ENCODE measurements at places on chromosomes 16 and 17.
A peak's percentile ranks its signal among the peaks of the same experiment; 100 is the strongest.

- no peak for DNase-seq
Measured at GRCh38 chr17:50946223-50946890, 80.2 kb upstream of the TOB1 start.

DNA sequence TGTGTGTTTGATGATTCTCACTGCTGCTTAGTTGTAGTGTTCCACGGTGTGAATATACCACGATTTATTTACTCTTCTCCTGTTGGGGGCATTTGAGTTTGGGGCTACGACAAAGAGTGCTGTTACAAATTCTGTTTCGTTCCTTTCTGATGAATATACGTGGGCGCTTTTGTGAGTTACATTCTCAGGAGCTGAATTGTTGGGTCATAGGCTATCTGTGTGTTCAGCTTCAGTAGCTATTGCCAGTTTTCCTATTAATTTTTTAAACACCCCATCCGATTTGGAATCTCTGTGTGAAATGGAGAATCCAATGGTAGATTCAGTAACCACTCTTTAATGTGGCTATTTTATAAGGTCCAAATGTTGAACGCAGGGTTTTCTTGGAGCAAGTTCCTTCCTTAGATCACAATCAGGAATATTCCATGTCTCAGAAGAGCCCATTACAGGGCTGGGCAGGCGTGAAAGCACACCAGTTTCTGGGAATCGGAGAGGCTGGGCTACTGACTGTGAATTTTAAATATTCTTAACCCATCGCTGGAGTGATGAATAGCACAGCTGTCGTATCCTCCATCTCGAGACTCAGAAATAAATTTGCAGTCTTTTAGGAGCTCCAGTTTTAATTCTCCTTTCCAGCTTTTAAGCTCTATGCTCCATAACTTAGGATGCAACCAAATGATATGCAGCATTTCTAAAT, 115.9 kb downstream of the PITPNC1 start:
- DNase-seq, result no peak

DNA sequence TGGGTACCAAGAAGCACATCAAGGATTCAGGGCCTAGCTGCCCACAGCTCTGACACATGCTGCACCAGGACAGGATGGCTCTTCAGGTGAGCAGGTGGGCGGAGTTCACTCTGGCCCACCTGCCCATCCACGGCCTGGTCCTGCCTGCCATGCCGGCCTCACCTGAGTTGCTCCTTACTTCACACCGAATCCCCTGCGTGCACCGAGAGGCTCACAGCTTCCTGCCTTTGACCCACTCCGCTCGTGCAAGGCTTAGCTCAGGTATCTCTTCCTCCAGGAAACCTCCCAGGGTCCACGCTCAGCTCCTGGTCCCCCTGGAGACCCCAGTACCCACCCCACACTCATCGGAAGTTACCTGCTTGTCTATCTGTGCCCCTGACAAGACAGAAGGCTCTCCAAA, 21.6 kb upstream of the TNRC6C start:
- DNase-seq, result no peak

- peak; percentile 99 for DNase-seq
Measured at GRCh38 chr17:21275579-21276263, 8.8 kb upstream of the MAP2K3 start.

DNA sequence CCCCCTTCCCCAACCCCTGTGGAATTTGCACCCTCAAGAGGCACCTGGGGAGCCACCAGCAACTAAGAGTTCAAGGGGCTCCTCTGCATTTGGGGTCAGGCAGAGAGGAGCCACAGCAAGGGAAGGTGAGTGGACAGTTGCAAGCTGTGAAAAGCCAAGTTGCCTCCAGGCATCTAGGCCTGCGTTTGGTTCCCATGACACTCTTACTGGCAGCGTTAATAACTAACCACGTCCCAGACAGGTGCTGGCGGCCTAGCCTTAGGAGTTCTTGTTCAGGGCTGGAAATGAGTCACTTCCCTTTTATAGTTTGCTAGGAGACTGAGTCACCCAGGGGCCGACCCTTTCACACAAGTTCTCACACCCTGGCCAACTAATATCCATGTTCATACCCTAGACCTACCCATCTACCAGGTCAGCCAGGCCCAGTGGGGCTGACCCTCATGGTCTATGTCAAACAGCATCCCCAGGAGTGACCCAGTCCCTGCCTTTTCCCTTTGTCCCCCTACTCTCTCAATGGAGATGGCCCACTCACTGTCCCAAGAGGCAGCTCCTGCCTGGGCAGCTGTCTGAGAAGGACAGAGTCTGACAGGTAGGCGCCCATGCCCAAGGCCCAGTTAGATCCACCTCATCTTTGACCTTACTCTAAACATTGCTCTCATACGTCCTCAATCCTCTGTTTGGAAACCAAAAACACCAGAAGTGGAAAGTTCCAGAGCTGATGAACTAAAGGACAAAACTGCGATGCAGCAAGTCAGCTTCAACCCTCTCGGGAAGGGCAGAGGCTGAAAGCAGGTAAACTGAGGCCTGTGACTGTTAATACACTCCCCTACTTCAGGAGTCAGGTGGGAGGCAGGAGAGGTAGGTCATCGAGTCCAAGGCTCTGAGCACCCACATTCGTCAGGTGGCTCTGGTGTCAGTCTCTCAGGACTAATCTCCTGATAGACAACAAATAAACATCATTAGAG, 300.6 kb downstream of the SOX9 start:
- no peak for DNase-seq

- DNase-seq, result no peak
Measured at GRCh38 chr16:31513884-31514283, 5.7 kb upstream of the RUSF1 start.

DNA sequence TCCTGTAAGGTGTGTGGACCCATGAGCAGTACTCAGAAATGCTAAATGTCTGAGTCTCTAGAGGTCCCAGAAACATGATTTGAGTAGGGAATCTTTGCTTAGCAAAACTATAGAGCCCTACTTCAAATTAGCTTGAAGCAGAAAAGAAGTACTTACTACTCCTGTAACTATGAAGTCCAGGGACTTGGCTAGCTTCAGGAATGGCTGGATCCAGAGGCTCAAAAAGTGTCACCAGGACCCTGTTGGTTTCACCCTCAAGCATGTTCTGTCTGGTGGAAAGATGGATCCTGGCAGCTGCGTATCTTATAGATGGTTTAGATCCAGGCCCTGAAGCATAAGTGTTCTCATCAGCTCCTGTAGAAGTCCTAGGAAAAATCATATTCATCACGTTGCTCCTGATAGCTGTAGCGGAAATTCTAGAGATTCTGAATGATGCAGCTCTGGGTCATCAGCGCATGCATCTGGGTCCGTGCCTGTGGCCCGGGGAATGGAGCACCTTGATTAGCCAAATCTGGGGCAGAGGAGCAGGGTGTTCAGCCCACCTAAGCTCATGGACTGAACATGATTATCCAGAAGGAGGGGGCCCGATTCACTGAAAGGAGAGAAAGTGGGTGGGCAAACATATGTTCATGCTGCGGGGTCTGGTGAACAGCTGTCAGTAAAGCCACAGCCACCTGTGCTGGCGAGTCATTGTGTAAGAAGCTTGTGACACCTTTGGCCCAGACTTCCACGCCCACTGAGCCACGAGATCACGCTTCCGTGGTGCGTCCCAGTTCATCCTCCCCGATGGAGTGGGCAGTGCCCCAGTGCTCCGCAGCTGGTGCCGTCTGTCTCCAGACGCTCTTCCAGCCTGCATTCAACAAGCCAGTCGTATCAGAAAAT, 260.6 kb downstream of the CPPED1 start:
- DNase-seq, result no peak

GRCh38 chr16:82671741-82672140, 45.0 kb downstream of the CDH13 start:
- no peak for DNase-seq

DNA sequence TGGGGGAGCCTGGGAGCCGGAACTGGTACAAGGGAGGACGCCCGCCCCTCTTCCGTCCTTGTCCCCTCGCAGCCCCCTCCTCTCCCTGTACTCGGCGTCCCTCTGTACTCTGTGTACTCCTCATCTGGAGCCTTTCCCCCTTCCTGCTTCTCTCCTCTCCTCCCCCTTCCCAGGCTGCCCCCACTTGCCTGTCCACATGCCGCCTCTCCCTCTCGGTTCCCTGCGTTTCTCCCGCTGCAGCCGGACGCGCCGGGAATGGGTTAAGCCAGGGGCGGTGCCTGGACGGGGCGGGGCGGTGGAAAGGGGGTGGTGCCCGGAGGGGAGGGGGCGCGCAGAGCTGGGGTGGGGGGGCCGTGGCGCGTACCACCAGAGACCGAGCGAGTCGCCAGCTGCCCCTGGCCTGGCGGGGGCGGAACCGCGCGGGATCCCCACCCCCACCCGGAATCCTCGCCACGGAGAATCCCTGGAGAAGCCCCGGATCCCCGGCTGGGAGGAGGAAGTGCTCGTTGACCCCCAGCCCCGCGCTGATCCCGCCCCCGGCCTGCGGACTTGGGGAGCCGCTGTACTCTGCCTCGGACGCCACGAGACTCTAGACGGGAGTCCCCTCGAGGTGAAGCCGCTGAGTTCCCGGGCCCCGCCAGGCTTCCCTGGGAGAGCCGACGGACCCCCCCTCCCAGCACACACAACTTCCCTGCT, 22.6 kb downstream of the GJD3 start:
- peak; percentile 79 for DNase-seq

DNA sequence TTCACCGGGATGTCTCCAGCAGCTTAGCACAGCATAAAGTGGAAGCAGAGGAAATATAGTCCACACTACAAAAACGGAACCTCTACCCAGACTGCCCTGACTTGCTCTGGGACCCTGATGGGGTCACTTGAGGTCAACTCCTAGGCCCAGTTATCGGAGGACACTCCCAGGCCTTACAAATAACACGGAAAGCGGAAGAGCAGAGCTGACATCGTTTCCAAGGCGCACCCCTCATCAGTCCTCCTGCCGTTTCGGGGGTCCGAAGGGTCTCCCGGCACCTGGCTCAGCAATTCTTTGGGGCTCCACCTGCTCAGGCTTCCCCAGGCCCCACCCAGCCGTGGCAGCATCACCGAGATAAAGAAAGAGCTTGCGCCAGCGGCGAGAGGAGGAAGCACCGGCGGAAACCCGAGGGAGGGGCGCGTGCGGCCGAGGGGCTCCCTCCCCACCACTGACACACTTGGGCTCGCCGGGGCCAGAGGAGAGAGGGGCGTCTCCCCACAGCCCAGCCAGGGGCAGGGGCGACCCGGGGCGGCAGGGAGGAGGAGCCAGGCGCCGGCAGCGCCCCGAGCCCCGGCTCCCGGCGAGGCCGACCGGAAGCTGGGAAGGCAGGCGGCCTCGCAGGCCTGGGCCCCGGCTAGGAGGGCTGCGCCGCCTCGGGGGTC, 727 bp downstream of the CORO7 start:
- DNase-seq, result peak; percentile 59

- no peak for DNase-seq
Measured at GRCh38 chr17:79745641-79746105, 14.9 kb downstream of the ENPP7 start.

All from liver (tissue), 10 donors.